ENCODE measurements at places on chromosomes 7 and 10.

DNA sequence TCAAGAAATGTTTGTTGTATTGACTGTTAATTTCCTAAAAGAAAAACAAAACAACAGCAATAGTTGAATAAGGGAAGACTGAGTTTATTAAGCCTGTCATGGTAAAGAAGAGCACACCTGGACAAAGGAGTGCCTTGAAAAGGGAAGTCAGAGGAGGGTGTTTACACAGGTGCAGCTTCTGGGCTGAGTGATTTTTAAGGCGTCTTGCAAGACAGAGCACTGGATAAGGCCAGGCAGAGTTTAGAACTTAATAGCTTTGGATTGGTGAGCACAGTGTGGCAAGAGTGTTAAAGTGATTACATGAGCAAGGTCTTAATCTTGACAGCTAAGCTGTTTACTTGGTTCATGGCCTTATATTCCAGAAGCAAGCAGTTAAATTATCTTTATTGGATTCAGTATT, 423.2 kb downstream of the CNTNAP2 start:
- no peak overlapping the region for H3K4me3 ChIP-seq
- no peaks in the 10 kb centered on the region for H3K36me3 ChIP-seq
- no peaks in the 10 kb centered on the region for H3K27me3 ChIP-seq
- H3K27ac ChIP-seq: no peak overlapping the region
- no peak for DNase-seq
- no peaks in the 10 kb centered on the region for H3K4me1 ChIP-seq

GRCh38 chr7:130441408-130441869, 623 bp upstream of the CEP41 start:
- H3K4me1 ChIP-seq: no peaks in the 10 kb centered on the region
- no peaks in the 10 kb centered on the region for H3K27me3 ChIP-seq
- no peaks in the 10 kb centered on the region for H3K36me3 ChIP-seq
- peak overlapping the region; percentile 66 for H3K4me3 ChIP-seq
- peak overlapping the region; percentile 89 for H3K27ac ChIP-seq

- H3K4me1 ChIP-seq: no peaks in the 10 kb centered on the region
- no peaks in the 10 kb centered on the region for H3K36me3 ChIP-seq
- no peaks in the 10 kb centered on the region for H3K27me3 ChIP-seq
- no peak for DNase-seq
- H3K4me3 ChIP-seq: no peak overlapping the region
- H3K27ac ChIP-seq: no peak overlapping the region
Observed at GRCh38 chr7:15279640-15280039, 282.2 kb downstream of the AGMO start.

- no peak overlapping the region for H3K4me3 ChIP-seq
- no peaks in the 10 kb centered on the region for H3K4me1 ChIP-seq
- H3K27me3 ChIP-seq: no peaks in the 10 kb centered on the region
- no peak overlapping the region for H3K27ac ChIP-seq
- no peaks in the 10 kb centered on the region for H3K36me3 ChIP-seq
- DNase-seq: no peak
Observed at GRCh38 chr7:118195837-118196474, 12.0 kb downstream of the LSM8 start.

GRCh38 chr10:75932921-75933320, 501.5 kb downstream of the LRMDA start:
- no peaks in the 10 kb centered on the region for H3K4me1 ChIP-seq
- no peak overlapping the region for H3K27ac ChIP-seq
- no peaks in the 10 kb centered on the region for H3K27me3 ChIP-seq
- no peak overlapping the region for H3K4me3 ChIP-seq

- H3K27ac ChIP-seq: no peak overlapping the region
- H3K36me3 ChIP-seq: no peaks in the 10 kb centered on the region
- H3K4me3 ChIP-seq: no peak overlapping the region
- no peaks in the 10 kb centered on the region for H3K4me1 ChIP-seq
- no peaks in the 10 kb centered on the region for H3K27me3 ChIP-seq
- no peak for DNase-seq
Observed at GRCh38 chr7:139953229-139953628, 109.5 kb downstream of the PARP12 start.

- no peak for DNase-seq
- no peak overlapping the region for H3K4me3 ChIP-seq
- H3K27me3 ChIP-seq: no peaks in the 10 kb centered on the region
- H3K4me1 ChIP-seq: no peaks in the 10 kb centered on the region
Observed at GRCh38 chr10:25842146-25842545, 91.9 kb upstream of the MYO3A start.

- DNase-seq: no peak
- no peaks in the 10 kb centered on the region for H3K27me3 ChIP-seq
- H3K36me3 ChIP-seq: no peaks in the 10 kb centered on the region
- no peak overlapping the region for H3K27ac ChIP-seq
- no peaks in the 10 kb centered on the region for H3K4me1 ChIP-seq
- H3K4me3 ChIP-seq: no peak overlapping the region
Observed at GRCh38 chr7:133936074-133936473, 191.1 kb upstream of the LRGUK start.

DNA sequence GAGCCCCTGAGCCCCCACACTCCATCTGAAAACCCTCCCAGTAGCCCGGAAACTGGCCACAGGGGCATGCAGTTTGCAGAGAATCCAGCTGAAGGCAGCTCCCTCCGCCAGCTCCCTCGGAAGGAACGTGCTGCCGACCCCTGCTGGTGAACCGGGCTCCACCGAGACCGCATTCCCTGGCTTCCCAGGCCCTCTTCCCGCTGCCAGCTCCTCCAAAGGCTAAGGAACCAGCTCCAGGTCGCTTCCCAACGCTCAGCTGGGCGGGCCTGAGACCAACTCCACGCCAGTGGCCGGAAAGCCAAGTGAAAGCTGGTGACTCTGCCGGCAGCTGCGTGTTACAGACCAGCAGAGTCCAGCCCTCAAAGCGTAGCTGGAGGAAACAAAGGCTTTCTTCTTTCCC, 35.8 kb downstream of the GPER1 start:
- no peak for DNase-seq
- peaks cover 26% of the 10 kb centered on the region for H3K4me1 ChIP-seq
- H3K4me3 ChIP-seq: peak overlapping the region; percentile 52
- H3K27ac ChIP-seq: peak overlapping the region; percentile 83

GRCh38 chr10:89458291-89458690, 43.9 kb downstream of the IFIT5 start:
- H3K27me3 ChIP-seq: no peaks in the 10 kb centered on the region
- no peak overlapping the region for H3K4me3 ChIP-seq
- H3K4me1 ChIP-seq: no peaks in the 10 kb centered on the region
- no peaks in the 10 kb centered on the region for H3K36me3 ChIP-seq

DNA sequence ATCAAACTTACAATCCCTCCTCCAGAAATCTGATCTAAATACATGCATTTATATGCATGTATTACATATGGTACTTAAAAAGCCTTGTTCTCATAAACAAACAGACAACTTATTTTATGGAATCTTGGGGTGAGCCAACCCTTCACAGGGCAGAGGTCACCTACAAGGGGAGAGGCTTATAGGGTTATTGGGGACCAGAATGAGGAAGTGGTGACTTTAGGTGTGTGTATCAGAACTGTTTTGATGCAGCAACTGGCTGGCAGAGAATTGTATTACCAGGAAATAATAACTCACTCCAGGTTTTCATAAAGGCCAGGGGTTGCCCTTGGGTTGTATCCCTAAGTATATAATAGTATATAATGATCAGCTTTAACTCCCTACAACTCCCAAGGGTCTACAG, 91.1 kb downstream of the SVIL start:
- H3K27me3 ChIP-seq: no peaks in the 10 kb centered on the region
- H3K36me3 ChIP-seq: peaks cover 71% of the 10 kb centered on the region
- H3K4me1 ChIP-seq: peaks cover 4% of the 10 kb centered on the region
- no peak overlapping the region for H3K4me3 ChIP-seq

- no peak overlapping the region for H3K4me3 ChIP-seq
- no peak overlapping the region for H3K27ac ChIP-seq
- H3K36me3 ChIP-seq: no peaks in the 10 kb centered on the region
Observed at GRCh38 chr10:5064656-5065055, 29.6 kb upstream of the AKR1C3 start.

DNA sequence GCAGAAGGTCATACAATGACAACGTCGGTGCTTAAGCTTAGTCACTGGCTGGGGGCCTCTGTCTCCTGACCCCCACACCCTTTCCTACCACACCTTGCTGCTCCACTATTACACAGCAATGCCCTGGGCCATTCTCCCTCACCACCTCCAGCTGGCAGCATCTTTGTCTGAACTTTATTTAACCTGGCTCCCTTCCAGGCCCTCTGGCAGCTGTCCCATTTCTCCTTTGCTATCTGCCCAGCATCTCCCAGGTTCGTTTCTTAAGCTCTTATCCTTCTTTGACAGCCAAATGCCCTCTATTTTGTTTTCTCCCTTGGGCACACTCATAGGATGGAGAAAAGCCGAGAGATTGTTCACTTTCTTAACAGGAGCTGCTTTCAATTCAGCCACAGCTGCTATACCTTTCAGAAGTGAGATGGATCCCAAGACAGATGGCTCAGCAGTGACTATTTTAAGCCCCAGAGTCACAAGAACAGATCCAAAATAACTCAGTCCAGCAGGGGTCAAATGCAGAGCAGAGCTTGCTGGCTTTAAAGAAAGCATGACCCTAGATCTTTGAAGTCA, 1277.1 kb upstream of the AUTS2 start:
- peak overlapping the region; percentile 15 for H3K27ac ChIP-seq
- DNase-seq: no peak
- no peaks in the 10 kb centered on the region for H3K4me1 ChIP-seq
- no peaks in the 10 kb centered on the region for H3K36me3 ChIP-seq
- no peaks in the 10 kb centered on the region for H3K27me3 ChIP-seq

GRCh38 chr7:25636168-25636567, 407.9 kb upstream of the NPVF start:
- H3K4me3 ChIP-seq: no peak overlapping the region
- DNase-seq: no peak
- H3K36me3 ChIP-seq: no peaks in the 10 kb centered on the region
- no peak overlapping the region for H3K27ac ChIP-seq
- H3K4me1 ChIP-seq: peaks cover 3% of the 10 kb centered on the region

- H3K4me3 ChIP-seq: no peak overlapping the region
- H3K36me3 ChIP-seq: no peaks in the 10 kb centered on the region
- no peaks in the 10 kb centered on the region for H3K27me3 ChIP-seq
- H3K27ac ChIP-seq: no peak overlapping the region
Observed at GRCh38 chr10:25555865-25556264, 378.2 kb upstream of the MYO3A start.

DNA sequence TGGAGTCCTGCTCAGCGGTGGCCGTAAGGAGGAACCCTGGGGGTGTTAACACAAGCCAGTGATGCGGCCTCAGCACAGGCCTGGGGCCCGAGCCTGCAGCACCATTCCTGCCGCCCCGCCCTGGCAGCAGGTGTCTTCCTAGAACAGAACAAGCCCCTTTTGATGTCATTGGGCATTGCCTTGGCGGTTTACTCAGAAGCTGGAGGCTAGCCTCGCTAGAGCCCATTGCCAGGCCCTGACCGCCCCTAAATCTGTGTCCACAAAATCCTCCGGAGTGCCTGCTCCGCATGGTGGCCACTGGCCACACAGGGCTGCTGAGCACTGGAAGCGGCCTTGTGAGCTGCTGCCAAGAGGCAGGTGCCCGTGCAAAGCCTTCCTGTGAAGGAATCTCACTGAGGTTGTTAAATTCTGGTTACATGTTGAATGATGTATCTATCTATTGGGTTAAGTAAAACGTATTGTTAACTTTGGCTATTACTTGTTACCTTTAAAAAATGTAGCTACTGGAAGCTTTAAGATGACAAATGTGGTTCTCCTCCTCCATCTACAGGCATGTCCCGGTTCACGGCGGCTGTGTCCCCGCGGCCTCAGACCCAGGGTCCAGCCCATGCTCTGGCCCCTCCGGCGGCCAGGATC, 1.2 kb upstream of the INPP5A start:
- peak overlapping the region; percentile 95 for H3K27ac ChIP-seq
- H3K27me3 ChIP-seq: no peaks in the 10 kb centered on the region
- no peak for DNase-seq
- H3K36me3 ChIP-seq: no peaks in the 10 kb centered on the region

GRCh38 chr10:129962031-129962871, 1.8 kb downstream of the EBF3 start:
- H3K4me1 ChIP-seq: peaks cover 6% of the 10 kb centered on the region
- no peak for DNase-seq
- H3K36me3 ChIP-seq: no peaks in the 10 kb centered on the region
- H3K27me3 ChIP-seq: peaks cover 59% of the 10 kb centered on the region
- H3K4me3 ChIP-seq: peak overlapping the region; percentile 42
- H3K27ac ChIP-seq: peak overlapping the region; percentile 84

Measured in esophagus squamous epithelium (tissue), 5 donors.